Cardiac septum (tissue), 1 donor: ENCODE measurements at places on chromosomes 7 and 10. TPM values are rescaled to one million over a fixed set of nuclear protein-coding genes. Genes with fewer than 3 reads are reported as not detected.

GRCh38 chr7:2090526-2091520 is 141.9 kb downstream of the MAD1L1 start:
- DNase-seq, result no peak

- DNase-seq, result no peak
Observed at GRCh38 chr10:124305131-124305530, 113.6 kb downstream of the OAT start.

- DNase-seq, result no peak
Observed at GRCh38 chr10:24642921-24643678, 80.6 kb downstream of the ARHGAP21 start.

GRCh38 chr7:126957443-126957842 is 295.3 kb downstream of the GRM8 start:
- no peak for DNase-seq

DNA sequence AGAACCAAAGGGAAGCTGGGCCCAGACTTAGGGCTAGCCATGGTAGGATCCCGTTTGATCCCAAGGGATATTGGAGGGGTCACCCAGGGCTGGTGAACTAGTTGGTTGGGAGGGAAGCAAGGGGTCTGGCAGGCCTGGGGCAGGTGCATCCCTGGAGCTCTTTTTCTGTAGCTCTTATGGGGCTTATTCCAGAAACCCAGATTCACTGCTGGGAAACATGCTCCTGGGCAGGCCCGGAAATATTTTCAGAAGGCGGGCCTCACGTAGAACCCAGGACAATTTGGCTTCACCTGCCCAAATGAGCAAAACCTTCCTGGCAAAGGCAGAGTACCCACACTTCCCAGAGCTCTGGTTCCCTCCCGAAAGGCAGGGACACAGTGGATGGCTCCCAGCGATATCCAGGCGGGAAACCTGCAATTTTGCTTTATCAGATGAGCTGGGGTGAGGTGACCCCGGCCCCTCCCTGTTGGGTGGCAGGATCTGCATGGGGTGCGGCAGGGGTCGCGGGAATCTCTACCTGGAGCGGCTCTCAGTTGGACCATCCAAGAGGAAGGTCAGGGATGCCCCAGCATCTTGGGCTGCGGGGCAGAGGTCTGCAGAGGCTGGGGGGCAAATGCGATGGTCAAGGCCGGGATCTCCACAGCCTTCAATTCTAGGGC is 533.9 kb downstream of the TCERG1L start:
- DNase-seq, result peak; percentile 26

DNA sequence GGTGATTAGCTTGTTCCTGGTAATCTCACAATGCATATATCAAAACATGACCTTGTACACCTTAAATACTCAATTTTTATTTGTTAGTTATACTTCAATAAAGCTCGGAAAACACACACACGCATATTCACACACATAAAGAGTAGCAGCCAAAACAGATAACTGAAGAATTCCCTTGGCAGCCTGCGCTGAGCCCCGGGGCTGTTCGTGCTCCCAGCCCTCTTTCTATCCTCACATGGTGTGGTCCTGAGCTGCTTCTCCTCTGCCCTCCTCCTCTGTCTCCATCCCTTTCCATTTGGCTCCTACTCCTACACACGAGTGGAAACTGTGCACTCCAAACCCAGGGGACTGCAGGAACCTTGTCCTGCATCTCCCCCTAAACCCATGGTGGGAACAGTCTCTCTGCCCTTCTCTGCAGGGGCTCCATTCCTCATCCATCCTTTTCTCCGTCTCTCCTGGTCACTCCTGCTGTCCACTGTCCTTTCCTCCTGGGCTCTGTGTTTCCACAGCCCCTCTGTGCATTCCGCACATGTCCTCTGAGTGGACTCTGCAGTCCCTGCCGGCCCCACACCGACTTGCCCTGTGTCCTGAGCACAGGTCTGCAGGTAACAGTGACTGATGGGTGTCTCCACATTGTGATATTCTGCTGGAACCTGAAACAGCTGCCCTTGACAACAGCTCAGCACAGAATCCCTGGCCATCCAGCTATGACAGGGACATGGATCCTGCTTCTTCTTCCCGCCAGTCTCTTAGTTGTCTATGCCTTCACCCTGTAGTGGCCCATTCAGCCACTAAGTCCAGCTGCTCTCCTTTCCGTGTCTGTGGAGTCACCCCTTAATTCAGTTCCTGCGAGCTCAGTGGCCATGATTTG is 216.8 kb upstream of the ZNF32 start:
- DNase-seq, result peak; percentile 76

DNA sequence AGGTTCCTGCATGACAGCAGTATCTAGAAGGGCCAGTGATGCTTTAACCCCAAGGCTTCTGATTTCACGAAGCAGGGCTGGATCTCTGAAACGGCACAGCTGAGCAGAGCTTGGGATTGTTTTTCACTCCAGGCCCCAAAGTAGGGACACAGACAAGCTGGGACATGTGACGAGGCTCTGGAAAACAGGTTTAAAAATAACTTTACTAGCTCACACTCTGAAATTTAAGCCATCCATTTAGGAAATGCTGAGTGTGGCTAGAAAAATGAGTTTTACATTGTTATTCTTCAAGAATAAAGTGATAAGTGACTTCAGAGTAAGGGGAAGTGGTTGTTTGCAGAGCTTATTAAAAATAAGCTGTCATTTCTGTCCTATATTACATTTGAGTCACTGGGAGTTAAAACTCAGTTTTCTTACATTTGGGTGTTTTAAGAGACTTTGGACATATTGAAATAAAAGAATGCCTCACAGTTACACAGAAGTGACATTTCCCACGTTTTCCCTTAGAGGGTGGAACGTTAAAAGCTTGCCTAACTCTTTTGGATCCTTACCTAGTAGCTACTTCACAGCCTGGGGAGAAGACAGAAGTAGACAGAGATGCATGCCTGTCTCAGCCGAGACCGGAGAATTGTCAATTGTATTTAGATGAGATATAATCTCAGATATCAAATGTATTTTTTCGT is 107.8 kb downstream of the GALNT17 start:
- DNase-seq, result no peak

DNA sequence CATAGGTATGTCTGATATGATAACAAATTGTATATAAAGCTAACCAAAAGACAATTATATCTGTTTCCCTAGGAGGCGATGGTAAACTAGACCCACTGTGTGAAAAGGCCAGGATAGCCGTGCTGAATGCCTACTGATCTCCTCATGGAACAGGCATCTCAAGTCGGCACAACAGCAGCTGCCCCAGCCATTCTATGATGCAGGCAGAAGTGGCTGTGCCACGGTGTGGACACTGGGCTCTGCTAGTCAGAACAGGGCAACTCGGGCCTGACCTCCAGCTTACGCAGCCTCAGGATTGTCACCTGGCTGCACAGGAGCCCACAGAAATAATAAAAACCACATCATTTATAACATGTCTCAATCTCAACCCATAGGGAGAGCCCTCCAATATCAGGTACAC is 15.0 kb downstream of the C10orf53 start:
- DNase-seq, result no peak

FMC1 gene
- 29.4 TPM for total RNA-seq

COL1A2 gene
- 170 TPM for total RNA-seq
